ENCODE measurements at places on chromosomes 6 and 20. TPM values are rescaled to one million over a fixed set of nuclear protein-coding genes. Genes with fewer than 3 reads are reported as not detected.

The TRIM31 gene
- not detected for total RNA-seq

GRCh38 chr6:117933471-117933870 is 26.4 kb downstream of the SLC35F1 start:
- no peaks in the 10 kb centered on the region for H3K4me1 ChIP-seq
- no peaks in the 10 kb centered on the region for H3K27me3 ChIP-seq
- no peak overlapping the region for H3K27ac ChIP-seq

DNA sequence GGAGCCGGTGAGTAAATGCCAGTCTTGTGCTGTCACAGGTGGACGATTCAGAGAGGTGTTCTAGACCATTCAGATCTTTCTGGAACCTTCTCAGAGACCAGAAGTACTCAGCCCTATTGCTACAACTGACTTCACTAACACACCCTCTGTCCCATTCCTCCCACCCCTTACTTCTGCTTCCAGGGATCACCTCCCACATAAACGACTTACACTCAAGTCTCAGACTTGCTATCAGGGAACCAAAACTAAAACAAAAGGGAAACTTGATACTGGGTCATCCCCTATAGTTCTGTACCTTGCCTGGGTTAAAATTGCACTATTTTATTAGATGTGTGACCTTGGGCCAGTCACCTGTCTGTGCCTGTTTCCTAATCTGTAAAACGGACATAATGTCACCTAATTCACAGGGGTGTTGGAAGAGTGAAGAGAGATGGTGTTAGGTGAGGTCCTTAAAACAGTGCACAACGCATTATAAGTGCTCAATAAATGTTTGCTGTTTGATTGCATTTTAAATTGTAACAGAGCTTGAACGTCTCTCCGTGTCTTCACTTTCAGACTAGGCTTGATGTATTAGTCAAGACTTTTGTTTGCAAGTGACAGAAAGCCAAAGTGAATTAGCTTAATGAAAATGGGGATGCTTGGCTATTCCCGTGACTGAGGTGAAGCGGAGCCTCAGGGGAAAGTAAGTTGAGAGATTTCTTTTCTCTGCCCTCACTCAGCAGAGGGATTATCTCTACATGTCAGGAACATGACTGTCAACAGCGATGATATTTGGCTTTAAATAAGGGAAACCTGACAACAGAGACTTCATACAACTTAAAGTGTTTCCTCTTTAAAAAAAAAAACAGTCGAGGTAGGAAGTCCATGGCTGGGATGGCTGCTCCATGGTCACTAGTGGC is 3.0 kb upstream of the SRXN1 start:
- peaks cover under 1% of the 10 kb centered on the region for H3K36me3 ChIP-seq
- H3K4me3 ChIP-seq = no peak overlapping the region
- no peak for DNase-seq
- no peak overlapping the region for H3K27ac ChIP-seq
- peaks cover 5% of the 10 kb centered on the region for H3K27me3 ChIP-seq

GRCh38 chr20:32300647-32301046 is 23.2 kb downstream of the KIF3B start:
- peaks cover 4% of the 10 kb centered on the region for H3K4me1 ChIP-seq
- H3K36me3 ChIP-seq = no peaks in the 10 kb centered on the region
- H3K4me3 ChIP-seq = no peak overlapping the region

DNA sequence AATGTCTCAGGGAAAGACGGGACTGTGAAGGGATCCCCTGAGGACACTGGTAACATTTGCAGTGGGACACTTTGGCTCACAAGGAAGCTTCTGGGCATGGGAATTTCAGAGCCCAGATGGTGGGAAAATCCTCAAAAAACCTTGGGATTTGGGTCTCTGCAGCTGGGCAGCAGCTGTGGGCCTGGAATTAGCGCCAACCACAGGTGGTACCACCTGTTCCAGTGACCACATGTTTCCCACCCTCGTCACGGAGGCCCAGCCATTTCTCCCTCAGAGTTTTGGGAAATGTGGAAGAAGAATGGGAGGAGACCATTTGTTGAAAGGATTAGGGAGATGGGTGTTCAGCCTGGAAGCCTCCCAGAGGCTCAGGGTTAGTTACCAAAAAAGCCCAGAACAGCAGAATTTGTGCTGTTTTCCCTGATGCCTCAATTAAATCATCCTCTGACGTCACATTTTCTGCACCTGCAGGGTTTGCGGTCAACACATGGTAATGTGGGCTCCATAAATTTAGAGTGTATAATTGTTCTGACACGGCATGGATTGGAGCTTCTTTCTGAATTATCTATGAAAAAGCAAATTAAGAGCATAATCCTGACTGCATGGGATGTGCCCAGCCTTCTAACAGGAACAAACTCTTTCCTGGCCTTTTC is 34.4 kb downstream of the EDN3 start:
- no peak overlapping the region for H3K27ac ChIP-seq
- no peak for DNase-seq
- H3K4me1 ChIP-seq = no peaks in the 10 kb centered on the region
